ENCODE measurements at places on chromosomes 3 and 15.
A peak's percentile ranks its signal among the peaks of the same experiment; 100 is the strongest.

- DNase-seq, result no peak
These were observed 32.3 kb upstream of the SEMA3F start for GRCh38 chr3:50122661-50123391.

DNA sequence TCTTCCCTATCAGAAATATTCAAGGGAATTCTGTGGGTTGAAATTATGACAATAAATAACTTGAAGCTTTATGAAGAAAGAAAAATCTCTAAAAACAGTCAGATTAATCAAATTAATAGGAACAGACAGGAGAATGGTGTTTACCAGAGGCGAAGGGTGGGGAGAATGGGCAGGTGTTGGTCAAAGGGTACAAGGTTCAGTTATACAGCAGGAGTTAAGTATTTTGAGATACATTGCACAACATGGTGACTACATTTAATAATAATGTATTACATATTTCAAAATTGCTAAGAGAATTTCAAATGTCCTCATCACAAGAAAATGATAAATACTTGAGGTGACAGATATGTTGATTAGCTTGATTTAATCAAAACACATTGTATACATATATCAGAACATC lies 18.6 kb downstream of the SPCS1 start:
- DNase-seq, result no peak

DNA sequence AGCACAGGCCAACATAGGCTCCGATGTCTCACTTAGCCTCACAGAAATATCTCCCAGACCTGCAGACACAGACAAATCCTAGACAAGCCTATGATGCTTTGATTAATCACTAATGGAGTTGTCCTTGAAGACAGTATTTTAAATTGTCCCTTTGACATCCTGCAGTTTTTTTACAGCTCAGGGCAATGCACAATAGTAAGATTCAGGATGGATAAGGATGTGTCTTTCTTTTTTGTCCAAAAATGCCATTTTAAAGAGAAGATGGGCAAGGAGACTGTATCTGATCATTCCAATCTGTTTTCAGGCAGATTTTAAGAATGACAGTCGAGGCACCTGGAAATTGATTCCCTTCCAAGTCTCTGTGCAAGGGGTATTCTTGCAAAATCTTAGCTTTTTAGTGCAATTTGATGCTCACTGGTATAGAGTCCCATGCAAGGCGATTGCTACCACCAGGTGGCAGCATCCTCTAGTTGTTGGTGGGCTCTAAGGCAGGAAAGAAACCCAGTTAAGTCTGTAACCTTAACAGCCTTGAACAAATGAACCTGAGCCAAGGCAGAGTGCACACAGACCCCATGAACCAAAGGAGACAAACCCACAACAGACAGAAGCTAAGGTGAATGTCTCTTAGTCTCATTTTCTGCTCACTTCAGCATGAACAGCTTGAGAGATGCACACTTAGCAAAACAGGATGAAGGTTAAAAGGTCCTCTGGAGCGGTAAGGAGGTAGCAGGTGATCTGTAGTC lies 51.2 kb upstream of the MINAR1 start:
- DNase-seq, result peak; percentile 50

GRCh38 chr3:168828536-168828935 lies 732.8 kb upstream of the GOLIM4 start:
- no peak for DNase-seq

- DNase-seq, result no peak
These were observed 554.1 kb downstream of the SI start for GRCh38 chr3:164524201-164524600.

GRCh38 chr3:67875858-67876257 lies 221.4 kb upstream of the SUCLG2 start:
- no peak for DNase-seq

GRCh38 chr15:35005933-35006332 lies 17.8 kb upstream of the ZNF770 start:
- no peak for DNase-seq

GRCh38 chr15:59203657-59204056 lies 3.0 kb upstream of the LDHAL6B start:
- DNase-seq, result no peak

GRCh38 chr15:43872416-43873020 lies 45.7 kb downstream of the WDR76 start:
- peak; percentile 57 for DNase-seq
